IPS DF 19.7 (cell line): ENCODE measurements at places on chromosomes 13 and 19.
A peak's percentile ranks its signal among the peaks of the same experiment; 100 is the strongest.

DNA sequence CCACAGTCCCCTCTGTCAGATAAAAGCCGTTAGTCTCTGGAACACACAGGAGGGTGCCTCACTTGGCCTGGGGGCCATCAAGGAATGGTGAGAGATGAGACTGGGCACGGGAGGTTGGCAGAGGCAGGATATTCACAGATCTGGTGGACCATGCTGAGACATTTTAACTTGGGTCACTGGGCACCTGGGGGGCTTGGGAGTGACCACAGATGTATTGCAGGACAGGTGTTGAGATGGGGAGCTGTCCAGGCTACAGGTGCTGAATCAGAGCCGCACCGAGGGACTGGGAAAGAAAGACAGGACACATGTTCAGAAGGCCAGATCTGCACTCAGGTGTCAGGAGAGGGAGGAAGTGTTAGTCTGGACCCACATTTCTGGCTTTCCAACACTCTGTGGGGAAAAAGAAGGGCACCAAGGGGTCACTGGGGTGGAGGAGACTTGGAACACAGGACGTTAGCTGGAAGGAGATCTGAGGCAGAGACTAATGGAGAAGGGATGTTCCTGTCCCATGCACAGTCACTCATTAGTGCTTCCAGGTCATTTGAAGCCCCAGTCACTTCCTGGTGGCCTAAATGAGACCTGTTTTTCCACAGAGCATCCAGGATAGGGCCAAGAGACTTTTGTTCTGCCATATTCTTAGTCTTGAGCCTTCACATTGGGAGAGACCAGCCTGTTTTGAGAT is 56.1 kb downstream of the CHST8 start:
- DNase-seq: no peak

DNA sequence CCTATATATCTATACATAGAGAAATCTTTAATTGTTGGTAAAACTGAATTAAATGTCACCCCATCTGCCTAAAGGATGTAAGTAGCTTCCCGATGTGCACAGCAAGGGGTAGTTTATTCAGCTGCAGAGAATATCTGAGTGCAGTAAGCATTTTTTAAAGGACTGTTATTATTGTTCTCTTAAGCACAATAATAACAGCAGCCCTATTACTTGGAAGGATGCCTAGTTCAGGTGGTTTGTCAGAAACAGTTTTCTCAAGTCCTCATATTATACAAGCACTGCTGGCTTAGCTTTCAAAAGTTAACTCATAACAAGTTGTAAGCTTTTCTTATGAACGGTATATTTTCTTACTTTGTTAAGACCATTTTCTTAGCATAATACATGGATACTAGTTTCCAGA is 142.6 kb downstream of the CRYL1 start:
- no peak for DNase-seq

DNA sequence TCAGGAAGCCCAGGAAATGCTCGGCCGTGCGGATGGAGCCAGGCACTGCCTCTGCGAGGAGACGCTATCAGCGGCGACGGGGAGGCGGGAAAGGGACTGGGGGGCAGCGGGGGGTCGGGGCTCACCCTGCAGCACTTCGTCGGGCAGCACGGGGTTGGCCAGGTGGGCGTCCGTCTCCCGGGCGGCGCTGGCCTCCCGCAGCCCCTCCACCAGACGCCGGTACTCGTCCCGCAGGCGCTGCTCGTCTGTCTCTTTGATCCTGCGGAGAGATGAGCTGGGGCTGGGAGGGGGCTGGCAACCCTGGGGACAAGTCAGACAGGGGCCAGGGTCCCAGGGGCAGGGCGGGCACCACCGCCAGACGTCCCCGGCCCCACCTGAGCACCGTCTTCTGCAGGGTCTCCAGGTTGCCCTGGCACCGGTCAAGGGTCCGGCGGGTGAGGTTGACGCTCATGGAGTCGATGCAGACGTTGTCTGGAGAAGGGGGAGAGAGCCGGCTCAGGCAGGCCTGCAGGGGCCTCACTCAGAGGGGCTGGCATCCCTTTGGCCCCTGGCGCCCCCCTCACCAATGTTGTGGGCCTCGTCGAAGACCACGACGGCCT is 6.4 kb downstream of the ERCC2 start:
- DNase-seq: no peak

DNA sequence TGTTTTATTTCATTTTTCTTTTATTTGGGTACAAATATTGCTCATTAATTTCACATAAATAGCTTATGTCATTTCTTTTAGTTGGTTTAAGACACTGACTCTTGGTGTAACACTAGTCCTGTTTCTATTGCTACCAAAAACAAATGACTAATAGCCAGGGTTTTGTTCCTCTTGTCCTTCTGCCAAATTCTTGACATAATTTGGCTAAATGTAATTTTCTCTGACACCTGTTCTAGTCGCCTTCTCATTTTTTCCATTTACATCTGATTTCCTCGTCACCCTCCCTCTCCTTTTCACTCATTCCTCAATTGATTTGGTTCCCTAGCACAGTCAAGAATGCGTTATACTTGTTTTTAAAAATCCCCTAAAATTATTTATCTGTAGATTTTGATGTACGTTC is 1718.7 kb downstream of the EFNB2 start:
- DNase-seq: no peak

DNA sequence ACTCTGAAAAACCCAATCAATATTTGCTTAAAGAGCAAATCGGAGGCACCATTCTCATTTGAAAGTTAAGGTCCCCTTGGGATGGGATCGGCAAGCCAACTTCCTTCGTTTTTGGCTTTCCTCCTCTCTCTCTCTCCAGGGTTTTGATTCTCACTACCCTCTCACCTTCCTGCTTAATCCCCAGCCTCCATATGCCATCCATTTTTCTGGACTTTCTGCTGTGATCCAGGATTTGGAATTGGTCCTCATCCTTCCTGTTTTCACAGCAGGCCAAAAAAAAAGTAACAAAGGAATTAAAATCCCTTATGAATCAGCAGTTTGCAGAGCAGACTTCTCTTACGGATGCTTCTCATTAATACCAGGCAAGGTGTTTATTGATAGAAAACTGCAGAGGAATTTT is 283.1 kb upstream of the TMTC4 start:
- no peak for DNase-seq

DNA sequence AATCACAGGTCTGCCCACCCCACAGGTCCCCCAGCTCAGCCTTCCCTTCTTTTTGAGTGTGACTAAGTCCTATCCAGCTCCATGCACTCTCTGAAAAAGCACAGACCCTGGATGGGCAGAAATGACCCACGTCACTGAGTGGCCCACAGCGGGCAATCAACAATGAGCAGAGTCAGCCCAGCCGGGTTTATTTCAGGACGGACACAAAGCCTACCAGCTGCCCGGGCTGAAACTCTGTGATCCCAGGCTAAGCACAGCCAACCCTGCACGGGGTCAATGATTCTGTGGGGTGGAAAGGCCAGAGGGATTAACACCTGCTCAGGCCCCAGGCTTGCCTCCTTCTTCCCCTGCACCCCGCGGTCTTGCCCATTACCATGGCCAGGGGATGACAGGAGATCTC is 8.4 kb downstream of the NAPA start:
- DNase-seq: no peak

DNA sequence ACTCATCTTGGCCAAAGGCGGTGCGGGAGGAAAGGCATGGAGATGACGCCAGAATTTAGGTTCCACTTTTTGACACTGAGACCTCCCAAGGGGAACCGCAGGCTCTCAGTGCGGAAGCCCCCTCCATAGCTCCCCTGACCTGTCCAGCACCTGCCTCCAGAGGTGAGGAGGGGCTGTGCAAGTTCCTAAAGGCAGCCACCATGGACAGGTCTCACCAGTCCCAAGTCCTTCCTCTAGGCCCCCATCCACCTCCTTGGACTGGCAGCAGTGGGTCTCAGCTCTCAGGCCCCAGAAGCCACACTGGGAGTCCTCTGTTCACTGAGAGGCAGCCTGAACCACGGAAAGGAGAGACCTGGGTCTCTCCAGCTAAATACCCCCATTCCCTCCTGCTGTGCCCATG is 31.6 kb upstream of the TSHZ3 start:
- no peak for DNase-seq

- DNase-seq: no peak
Measured at GRCh38 chr19:31261603-31262212, 87.5 kb downstream of the TSHZ3 start.

GRCh38 chr13:43475140-43475539 is 311.6 kb downstream of the ENOX1 start:
- DNase-seq: no peak

- no peak for DNase-seq
Measured at GRCh38 chr13:98109226-98109853, 33.6 kb upstream of the FARP1 start.

GRCh38 chr13:95660981-95661581 is 15.9 kb upstream of the DNAJC3 start:
- no peak for DNase-seq

- DNase-seq: no peak
Measured at GRCh38 chr13:99103536-99103935, 97.1 kb upstream of the UBAC2 start.

DNA sequence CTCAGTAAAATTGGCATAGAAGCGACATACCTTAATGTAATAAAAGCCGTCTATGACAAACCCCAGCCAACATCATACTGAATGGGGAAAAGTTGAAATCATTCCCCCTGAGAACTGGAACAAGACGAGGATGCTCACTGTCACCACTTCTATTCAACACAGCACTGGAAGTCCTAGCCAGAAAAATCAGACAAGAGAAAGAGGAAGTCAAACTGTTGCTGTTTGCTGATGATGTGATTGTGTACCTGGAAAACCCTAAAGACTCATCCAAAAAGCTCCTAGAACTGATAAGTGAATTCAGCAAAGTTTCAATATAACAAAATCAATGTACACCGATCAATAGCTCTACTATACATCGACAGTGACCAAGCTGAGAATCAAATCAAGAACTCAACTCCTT is 63.3 kb downstream of the TNFSF13B start:
- no peak for DNase-seq

GRCh38 chr19:15584541-15585115 is 30.4 kb upstream of the CYP4F8 start:
- DNase-seq: peak; percentile 3

DNA sequence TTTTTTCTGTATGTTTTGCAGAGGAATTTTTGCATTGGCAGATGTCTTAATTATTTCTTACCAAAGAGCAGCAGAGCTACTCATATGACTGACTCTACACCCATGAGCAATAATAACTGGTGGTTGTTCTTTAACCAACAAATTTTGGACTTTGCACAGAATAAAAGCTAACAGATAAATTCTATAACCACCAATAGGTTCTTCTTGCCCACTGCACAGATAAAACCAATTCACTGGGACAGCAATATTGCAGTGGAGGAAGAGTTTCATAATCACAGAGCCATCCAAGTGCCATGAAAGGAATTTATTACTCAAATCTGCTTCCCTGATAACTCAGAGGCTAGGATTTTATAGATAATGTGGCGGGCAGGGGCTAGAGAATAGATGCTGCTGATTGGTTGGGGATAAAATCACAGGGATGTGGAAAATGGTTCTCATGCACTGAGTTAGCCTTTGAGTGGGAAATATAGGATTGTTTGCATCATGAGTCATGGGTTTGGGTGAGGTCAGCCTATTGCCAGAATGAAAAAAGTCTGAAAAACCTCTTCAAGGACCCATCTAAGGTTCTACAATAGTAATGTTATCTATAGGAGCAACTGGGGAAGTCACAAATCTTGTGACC is 104.3 kb upstream of the PCDH17 start:
- no peak for DNase-seq

- no peak for DNase-seq
Measured at GRCh38 chr19:39032063-39032918, at the start of gene FBXO27. Gene FBXO27 (minus strand): TSS chr19:39032549. CDS start chr19:39032227, 322 bp downstream.

DNA sequence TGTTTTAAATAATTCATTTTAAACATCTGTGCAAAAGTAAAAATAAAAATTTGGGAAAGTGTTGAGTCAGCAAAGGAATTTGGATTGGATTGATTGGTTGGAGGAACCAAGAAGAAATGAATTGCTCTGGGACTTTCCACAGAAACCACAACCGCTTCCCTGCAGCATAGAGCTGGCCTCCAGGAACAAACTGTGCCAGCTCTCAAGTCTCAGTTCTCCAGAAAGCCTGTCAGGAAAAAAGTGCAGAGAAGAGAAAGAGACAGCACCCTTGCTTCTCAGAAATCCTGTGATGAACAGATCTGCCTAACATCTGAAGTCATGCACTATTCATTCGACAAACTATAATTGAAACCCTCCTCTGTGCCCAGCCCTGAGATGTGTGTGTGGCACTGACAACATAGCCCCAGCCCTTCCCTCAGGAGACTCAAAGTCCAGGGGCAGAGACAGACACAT is 14.8 kb downstream of the LYPD3 start:
- no peak for DNase-seq

DNA sequence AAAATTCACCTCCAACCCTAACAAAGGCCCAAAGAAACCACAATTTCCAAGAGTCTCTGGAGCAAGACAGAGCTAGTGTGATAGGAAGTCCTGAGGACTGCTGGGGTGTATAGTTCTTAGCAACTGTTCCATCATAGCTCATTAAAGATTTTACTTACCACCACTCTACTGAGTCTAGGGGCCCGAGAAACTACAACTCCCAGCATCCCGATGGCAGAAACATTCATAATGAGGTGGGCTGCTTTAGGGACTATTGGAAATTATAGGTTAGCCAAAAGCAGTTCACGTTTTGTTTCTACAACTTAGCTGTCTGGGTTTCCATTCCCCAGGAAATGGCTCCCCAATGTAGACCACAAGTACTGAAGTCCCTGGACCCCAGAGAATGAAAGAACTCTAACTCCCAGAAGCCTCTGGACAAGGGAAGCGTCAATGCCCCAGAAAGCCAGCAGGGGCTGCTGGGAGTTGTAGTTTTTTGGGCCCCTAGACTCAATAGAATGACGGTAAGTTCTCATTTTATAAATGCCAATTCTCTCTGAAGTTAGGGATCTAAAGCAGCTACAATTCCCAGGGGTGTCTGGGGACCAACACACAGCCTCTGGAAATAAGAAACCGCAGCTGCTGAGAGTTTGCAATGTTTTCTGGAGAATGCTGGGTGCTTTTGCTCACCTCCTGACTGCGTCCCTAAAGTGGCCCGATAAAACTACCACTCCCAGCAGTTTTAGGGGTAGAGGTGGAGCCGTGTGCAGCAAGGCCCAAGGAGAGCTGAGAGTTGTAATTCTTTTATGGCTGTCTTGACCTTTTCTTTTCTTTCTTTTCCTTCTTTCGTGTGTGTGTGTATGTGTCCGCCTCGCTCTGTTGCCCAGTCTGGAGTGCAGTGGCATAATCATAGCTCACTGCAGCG is 11.1 kb downstream of the FTL start:
- no peak for DNase-seq

DNA sequence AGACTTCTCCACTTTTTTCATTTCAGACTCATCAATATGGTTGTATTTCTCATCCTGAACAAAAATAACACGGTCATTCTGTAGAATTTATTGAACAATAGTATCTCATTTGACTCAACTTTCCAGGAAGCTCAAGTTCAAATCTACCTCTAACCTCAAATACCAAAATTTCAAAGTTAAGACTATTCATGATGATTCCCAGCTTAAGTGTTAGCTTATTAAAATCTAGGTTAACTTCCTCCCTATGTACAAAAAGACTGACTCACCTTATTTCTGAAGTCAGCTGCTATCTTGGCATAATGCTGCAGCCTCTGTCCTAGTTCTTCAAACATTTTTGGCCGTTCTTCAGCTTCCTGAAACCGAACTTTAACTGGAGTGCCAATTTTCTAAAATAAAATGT is 23.2 kb downstream of the HSPH1 start:
- DNase-seq: no peak

GRCh38 chr13:21069561-21070004 is 8.2 kb upstream of the LATS2 start:
- DNase-seq: no peak
